ENCODE measurements at places on chromosomes 3 and 15. TPM values are rescaled to one million over a fixed set of nuclear protein-coding genes. Genes with fewer than 3 reads are reported as not detected.

DNA sequence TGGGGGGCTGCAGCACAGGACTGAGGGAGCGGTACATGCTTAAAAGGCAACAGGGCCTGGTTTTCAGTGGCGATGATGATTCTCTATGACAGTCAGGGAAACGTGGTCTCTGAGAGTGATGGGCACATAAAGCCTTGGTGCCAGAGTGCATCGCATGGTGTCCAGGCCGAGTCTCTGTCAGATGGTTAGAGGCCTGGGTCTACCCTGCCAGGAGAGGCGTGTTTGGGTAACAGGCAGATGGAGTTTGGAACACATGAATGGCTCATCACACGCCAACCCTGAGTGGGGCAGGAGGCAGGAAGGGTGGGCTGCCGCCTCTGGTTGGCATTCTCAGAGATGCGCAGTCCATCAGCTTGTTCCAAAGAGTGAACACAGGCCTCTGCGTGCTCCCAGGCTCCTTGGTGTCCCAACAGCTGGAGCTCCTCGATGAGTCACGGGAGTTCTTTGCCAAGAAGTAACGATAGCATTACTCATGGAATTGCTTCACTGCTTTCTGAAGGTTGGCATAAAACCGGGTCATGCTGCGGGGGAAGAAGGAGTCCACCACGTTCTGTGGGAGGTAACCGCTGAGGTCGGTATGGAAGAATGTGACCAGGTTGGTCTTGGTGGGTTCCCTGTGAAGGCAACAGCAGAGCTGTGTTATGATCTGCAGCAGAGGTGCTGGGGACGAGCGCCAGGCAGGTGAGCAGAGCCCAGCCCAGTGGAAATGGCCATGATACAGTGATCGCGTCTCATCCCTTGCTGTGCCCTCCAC, 11.0 kb downstream of the STARD5 start:
- peak; percentile 90 for DNase-seq

DNA sequence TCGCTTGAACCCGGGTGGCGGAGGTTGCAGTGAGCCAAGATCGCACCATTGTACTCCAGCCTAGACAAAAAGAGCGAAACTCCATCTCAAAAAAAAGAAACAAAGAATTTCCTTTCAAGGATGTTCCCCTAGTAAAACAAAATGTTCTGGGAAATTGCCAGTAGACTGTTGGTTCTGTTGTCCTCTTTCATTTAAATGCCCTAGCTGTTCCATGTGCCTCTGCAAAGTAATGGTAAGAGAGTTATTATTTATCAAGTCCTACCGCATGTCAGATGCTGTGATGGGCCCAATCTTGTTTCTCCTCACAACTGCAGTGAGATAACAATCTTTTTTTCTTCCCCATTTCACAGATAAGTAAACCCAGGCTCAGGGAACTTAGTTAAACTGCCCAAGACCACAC, 254.3 kb upstream of the TPM1 start:
- DNase-seq: no peak

DNA sequence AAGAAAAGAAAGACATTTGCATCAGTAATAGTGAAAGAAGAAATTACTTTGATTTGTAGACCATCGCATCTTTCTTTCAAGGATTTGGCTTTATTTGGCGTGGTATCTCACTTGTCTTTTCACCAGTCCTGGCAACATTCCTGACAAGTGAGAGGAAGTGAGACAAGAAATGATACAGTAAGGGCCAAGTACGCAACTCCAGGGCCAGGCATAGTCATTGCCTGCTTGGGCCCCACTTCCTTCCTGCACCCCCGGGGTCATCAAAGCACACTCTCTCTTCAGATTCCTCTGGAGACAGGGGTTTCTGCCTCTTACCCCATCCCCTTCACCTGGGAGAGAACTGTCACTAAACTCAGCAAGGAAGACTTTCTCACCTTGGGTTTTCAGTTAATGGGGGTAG, 55.1 kb downstream of the CD47 start:
- DNase-seq: no peak

GABRR3 gene
- not detected for total RNA-seq

Measured in Caki2 (cell line).